ENCODE measurements at places on chromosomes 4 and X. TPM values are rescaled to one million over a fixed set of nuclear protein-coding genes. Genes with fewer than 3 reads are reported as not detected.

- H3K27me3 ChIP-seq: no peaks in the 10 kb centered on the region
- H3K4me1 ChIP-seq: peaks cover 11% of the 10 kb centered on the region
- DNase-seq: no peak
- H3K36me3 ChIP-seq: peaks cover 2% of the 10 kb centered on the region
Observed at GRCh38 chr4:184808713-184809050, 17.1 kb downstream of the ACSL1 start.

Gene UBQLN2
- total RNA-seq: 48.0 TPM

Gene IL1RAPL2
- total RNA-seq: not detected

- H3K27me3 ChIP-seq: no peaks in the 10 kb centered on the region
- peak overlapping the region; percentile 80 for H3K27ac ChIP-seq
- no peak for DNase-seq
- peak overlapping the region; percentile 82 for H3K4me3 ChIP-seq
- H3K36me3 ChIP-seq: peaks cover 6% of the 10 kb centered on the region
- H3K4me1 ChIP-seq: peaks cover 34% of the 10 kb centered on the region
Observed at GRCh38 chr4:39030725-39031124, 1.5 kb downstream of the TMEM156 start.

DNA sequence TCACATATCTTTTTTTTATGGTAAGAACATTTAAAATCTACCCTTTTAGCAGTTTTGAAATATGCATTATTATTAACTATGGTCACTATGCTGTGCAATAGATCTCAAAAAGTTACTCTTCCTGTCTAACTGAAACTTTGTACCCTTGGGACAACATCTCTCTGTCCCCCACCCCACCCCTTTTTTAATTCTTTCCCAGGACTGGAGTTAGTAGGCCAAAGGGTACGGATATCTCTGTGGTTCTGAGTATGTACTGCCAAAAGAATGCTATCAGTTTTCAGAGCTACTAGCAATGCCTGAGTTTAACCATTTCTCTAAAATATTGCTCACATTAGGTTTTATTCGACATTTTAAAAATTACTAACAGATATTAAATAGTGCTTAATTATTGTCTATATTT is 4.7 kb upstream of the FAM241A start:
- H3K4me1 ChIP-seq: peaks cover 10% of the 10 kb centered on the region
- no peak overlapping the region for H3K27ac ChIP-seq
- no peaks in the 10 kb centered on the region for H3K27me3 ChIP-seq
- H3K4me3 ChIP-seq: no peak overlapping the region

DNA sequence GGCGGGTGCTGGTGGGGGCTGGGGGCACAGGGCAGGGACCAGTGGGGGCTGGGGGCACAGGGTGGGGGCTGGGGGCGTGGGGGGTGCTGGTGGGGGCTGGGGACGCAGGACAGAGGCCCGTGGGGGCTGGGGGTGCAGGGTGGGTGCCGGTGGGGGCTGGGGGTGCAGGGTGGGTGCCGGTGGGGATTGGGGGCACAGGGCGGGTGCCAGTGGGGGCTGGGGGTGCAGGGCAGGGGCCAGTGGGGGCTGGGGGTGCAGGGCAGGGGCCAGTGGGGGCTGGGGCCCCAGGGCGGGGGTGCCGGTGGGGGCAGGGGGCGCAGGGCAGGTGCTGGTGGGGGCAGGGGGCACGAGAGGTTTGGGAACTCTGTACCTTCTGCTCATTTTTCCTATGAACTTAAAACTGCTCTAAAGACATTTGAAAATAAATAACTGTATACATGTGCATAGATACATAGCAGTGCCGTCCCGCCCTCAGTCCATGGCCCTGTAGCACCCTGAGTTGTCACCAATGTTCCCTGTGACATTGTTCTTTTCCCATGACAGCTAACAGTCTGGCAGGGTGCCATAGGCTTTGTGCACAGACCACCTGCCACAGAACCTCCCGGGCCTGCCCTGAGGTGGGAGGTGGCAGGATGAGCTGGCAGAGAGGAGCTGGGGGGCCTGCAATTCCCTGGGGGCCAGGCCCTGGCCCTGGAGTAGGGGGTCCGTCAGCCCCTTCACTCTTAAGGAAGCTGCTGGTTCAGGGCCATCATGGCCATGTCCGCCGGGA is 35.6 kb upstream of the ADRA2C start:
- no peaks in the 10 kb centered on the region for H3K36me3 ChIP-seq
- H3K4me3 ChIP-seq: no peak overlapping the region
- no peaks in the 10 kb centered on the region for H3K27me3 ChIP-seq
- no peaks in the 10 kb centered on the region for H3K4me1 ChIP-seq
- no peak for DNase-seq
- no peak overlapping the region for H3K27ac ChIP-seq

Gene REELD1
- 0.55 TPM for total RNA-seq

Gene CFAP47
- total RNA-seq: not detected

GRCh38 chrX:19800821-19801374 is 86.5 kb downstream of the SH3KBP1 start:
- DNase-seq: no peak
- peak overlapping the region; percentile 69 for H3K27ac ChIP-seq
- H3K4me1 ChIP-seq: peaks cover 53% of the 10 kb centered on the region
- peaks cover 8% of the 10 kb centered on the region for H3K36me3 ChIP-seq
- H3K4me3 ChIP-seq: peak overlapping the region; percentile 63
- H3K27me3 ChIP-seq: no peaks in the 10 kb centered on the region

- H3K4me1 ChIP-seq: peaks cover 2% of the 10 kb centered on the region
- no peak overlapping the region for H3K4me3 ChIP-seq
- no peak overlapping the region for H3K27ac ChIP-seq
Observed at GRCh38 chrX:137425273-137425902, 140.5 kb upstream of the ZIC3 start.

GRCh38 chr4:169682372-169683047 is 62.1 kb downstream of the CLCN3 start:
- no peaks in the 10 kb centered on the region for H3K4me1 ChIP-seq
- no peak overlapping the region for H3K27ac ChIP-seq
- H3K27me3 ChIP-seq: no peaks in the 10 kb centered on the region
- DNase-seq: no peak
- no peak overlapping the region for H3K4me3 ChIP-seq
- H3K36me3 ChIP-seq: peaks cover 21% of the 10 kb centered on the region

DNA sequence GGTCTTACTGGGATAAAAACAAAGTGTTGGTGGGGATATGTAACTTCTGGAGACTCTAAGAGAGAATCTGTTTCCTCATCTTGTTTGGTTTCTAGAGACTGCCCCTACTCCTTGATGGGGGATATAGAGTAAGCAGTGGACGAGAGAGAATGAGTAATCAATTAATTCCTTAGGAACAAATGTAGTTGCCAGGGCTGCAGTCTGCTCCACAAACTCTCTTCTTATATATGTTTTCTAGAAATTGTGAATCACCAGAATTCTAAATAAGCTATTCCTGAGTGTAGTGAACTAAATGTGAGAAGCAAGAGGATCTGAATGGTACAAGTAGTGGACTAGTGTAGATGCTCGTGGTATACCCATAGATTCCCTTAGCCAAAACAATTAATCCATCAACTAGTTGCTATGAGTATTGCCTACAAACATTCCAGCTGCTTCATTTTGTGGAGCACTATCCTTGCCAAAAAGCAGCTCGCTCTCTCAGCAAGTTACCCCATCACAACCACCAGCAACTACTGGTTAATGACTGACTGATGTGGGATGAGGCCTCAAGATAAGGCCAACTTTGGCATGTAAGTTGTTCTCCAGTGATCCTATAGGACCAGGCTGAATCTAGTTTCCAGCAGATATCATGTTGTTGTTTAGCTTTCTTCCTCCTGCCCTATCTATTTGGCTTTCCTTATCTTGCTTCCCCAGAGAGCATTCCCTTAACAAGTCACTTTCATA is 273.0 kb downstream of the SLC7A11 start:
- no peaks in the 10 kb centered on the region for H3K27me3 ChIP-seq
- DNase-seq: no peak
- H3K4me3 ChIP-seq: no peak overlapping the region

DNA sequence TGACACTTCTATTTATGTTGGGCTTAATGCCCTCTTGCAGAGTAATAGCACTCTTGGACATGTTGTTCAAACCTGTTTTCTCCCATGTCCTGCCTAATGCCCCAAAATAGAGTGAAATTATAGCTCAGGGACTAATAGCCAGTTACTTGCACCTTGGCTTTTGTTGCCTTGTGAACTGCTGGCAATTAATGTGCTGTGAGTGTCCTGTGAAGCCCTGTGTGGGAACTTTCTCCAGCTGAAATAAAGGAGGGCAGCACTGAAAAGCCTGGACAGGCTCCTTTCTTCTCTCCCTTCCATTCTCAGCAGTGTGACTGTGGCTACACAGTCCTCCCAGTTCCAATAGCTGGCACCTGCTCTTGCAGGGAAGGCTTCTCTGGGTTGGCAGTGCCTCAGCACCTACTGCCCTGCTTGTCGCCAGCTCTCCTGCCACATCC is 72.4 kb downstream of the DCLK2 start:
- H3K36me3 ChIP-seq: no peaks in the 10 kb centered on the region
- no peak for DNase-seq
- no peaks in the 10 kb centered on the region for H3K4me1 ChIP-seq
- H3K27me3 ChIP-seq: no peaks in the 10 kb centered on the region
- no peak overlapping the region for H3K4me3 ChIP-seq
- no peak overlapping the region for H3K27ac ChIP-seq

DNA sequence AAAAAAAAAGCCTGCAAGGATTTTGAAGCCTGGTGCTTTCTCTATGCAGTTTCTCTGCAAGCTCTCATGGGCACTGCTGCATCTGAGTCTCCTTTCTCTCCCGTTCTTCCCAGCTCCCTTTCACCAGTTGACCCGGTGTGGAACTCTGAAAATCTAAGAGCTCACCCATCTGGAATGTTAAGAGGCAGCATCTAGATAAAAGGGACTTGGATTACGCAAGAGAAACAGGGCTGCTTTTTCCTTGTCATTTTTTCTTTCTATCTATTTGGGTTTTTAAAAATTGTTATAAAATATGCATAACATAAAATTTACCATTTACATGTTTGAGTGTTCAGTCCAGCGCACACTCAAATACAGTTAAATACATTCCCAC is 95.2 kb upstream of the RPS6KA3 start:
- no peak overlapping the region for H3K4me3 ChIP-seq
- no peaks in the 10 kb centered on the region for H3K36me3 ChIP-seq
- H3K27me3 ChIP-seq: no peaks in the 10 kb centered on the region
- H3K27ac ChIP-seq: no peak overlapping the region
- no peaks in the 10 kb centered on the region for H3K4me1 ChIP-seq
- no peak for DNase-seq

DNA sequence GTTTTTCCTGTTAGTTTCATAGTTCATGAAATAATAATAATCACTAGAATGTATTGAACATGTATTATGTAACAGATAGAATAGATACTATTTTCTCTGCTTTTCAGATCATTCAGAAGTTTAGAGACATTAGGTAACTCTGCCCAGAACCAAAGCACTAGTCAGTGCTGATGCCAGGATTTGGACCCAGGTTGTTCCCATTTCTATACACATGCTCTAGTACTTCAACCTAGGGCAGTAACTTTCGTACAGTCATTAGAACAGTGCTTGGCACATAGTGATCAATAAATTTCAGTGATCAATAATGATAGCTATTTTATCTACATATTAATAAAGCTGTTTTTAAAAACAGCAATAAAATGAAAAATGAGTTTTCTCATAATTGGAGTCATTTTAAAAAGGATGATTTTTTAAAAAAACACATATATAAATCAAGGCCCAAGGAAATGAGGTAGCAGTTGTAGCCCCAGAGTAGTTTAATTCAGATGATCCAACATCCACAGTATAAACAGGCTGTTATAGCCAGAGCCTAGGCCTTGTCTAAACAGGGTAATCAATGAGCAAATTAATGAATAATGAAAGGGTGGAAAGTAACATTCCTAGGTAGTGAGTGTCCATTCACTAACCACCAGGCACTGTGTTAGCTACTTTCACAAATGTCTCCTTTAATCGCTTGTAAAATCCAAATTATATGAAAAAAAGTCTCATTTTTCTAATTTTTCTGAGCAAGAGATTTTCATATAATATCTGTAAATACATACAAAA is 25.6 kb downstream of the TXK start:
- H3K36me3 ChIP-seq: peaks cover 46% of the 10 kb centered on the region
- no peak for DNase-seq
- no peak overlapping the region for H3K4me3 ChIP-seq
- H3K4me1 ChIP-seq: peaks cover 28% of the 10 kb centered on the region

GRCh38 chr4:112954286-112954685 is 95.2 kb upstream of the ANK2 start:
- DNase-seq: no peak
- H3K27ac ChIP-seq: no peak overlapping the region
- peaks cover 2% of the 10 kb centered on the region for H3K4me1 ChIP-seq
- no peak overlapping the region for H3K4me3 ChIP-seq
- peaks cover 4% of the 10 kb centered on the region for H3K27me3 ChIP-seq

- H3K27ac ChIP-seq: no peak overlapping the region
- no peaks in the 10 kb centered on the region for H3K4me1 ChIP-seq
- DNase-seq: no peak
Observed at GRCh38 chr4:95051702-95052020, 293.9 kb downstream of the BMPR1B start.

Gene HSFX3
- not detected for total RNA-seq

Gene GPR143
- total RNA-seq: not detected

DNA sequence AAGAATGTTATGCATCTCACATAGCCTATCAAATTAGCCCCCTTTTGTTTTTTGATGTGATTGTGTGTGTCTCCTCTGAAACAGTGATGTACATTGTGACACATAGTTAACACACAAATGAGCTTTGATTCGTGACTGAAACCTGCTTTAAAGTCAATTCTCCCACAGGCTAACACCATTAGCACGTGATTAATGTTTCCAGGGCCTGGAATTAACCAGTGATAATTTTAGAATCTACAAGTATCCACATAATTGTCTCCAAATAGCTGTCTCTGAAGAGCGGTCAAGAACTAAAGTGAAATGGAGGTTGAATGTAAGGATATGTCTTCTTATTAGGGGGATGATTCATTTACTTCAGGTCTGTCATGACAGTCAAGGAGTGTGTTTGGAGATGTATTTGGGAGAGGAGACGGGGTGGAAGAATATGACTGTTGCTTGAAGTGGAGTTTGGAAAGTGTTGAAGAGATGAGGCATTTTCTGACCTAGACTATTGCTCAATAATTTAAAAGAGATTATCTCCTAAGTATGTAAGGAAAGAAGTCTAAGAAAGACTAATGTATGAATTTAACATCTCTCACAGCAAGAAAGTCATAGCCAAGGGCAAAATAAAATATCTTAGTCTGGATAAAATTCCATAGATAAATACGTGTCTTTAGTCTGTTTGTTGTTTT is 13.7 kb upstream of the RASGEF1B start:
- H3K4me3 ChIP-seq: no peak overlapping the region
- H3K27me3 ChIP-seq: no peaks in the 10 kb centered on the region
- peaks cover 3% of the 10 kb centered on the region for H3K36me3 ChIP-seq

Gene DGKK
- total RNA-seq: not detected

DNA sequence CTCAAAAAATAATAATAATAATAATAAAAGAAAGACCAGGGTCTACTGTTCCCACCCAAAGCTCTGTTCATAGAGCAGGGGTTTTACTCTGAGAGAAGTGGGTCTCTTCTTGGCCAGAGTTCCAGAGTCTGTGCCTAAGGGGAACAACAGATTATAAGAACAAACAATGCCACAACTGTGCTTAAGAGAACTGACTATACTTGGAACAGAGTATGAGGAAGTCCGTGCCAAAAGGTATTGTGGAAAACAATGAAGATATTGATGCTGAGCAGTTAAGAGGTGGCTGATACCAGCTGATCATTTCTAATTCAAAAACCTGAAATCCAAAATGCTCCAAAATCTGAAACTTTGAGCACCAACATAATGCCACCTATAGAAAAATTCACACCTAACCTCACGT is 229.6 kb downstream of the FBXO8 start:
- no peak overlapping the region for H3K4me3 ChIP-seq
- DNase-seq: no peak
- H3K27ac ChIP-seq: no peak overlapping the region
- H3K4me1 ChIP-seq: no peaks in the 10 kb centered on the region
- no peaks in the 10 kb centered on the region for H3K27me3 ChIP-seq
- H3K36me3 ChIP-seq: no peaks in the 10 kb centered on the region

- no peaks in the 10 kb centered on the region for H3K27me3 ChIP-seq
- H3K36me3 ChIP-seq: no peaks in the 10 kb centered on the region
- H3K4me3 ChIP-seq: no peak overlapping the region
Observed at GRCh38 chrX:111662292-111662691, 18.7 kb upstream of the ALG13 start.
